ENCODE measurements at places on chromosomes 13 and 19.

DNA sequence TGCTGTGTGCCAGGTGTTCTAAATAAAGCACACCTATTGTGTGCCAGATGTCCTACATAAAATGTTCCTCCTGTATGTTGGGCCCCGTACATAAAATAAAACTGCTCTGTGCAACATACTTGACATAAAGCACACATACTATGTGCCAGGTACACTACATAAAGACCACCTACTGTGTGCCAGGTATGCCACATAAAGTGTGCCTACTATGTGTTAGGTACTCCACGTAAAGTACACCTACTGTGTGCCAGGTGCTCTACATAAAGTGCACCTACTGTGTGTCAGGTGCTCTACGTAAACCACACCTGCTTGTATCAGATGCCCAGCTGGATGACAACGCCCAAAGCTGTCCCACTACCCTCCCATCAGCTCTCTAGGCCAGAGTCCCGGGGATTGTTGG, 5.8 kb upstream of the OR10H5 start:
- DNase-seq = no peak

DNA sequence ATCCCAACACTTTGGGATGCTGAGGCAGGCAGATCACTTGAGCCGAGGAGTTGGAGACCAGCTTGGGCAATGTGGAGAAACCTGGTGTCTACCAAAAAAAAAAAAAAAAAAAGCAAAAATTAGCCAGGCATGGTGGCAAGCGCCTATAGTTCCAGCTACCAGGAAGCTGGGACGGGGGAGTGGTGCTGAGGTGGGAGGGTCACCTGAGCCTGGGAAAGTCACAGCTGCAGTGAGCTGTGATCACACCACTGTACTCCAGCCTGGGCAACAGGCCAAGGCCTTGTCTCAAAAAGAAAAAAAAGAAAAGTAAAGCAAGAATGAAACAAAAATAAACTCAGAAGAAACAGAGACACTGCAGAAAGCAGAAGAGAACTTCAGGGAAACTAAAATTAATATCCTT, 31.6 kb downstream of the MTRF1 start:
- no peak for DNase-seq

DNA sequence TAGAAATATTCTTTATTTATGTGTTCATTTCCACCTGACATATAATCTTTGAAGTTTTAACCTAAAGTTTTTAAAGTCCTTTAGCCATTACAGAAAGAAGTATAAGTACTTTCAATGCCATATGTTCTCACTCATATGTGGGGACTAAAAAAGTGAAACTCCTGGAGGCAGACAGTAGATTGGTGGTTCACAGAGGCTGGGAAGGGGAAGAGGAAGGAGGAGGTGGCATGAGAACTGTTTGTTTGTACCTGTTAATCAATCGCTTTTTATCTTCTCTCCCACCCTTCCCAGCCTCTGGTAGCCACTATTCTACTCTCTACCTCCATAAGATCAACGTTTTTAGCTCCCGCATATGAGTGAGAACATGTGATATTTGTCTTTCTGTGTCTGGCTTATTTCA, 131.1 kb downstream of the MYO16 start:
- no peak for DNase-seq

DNA sequence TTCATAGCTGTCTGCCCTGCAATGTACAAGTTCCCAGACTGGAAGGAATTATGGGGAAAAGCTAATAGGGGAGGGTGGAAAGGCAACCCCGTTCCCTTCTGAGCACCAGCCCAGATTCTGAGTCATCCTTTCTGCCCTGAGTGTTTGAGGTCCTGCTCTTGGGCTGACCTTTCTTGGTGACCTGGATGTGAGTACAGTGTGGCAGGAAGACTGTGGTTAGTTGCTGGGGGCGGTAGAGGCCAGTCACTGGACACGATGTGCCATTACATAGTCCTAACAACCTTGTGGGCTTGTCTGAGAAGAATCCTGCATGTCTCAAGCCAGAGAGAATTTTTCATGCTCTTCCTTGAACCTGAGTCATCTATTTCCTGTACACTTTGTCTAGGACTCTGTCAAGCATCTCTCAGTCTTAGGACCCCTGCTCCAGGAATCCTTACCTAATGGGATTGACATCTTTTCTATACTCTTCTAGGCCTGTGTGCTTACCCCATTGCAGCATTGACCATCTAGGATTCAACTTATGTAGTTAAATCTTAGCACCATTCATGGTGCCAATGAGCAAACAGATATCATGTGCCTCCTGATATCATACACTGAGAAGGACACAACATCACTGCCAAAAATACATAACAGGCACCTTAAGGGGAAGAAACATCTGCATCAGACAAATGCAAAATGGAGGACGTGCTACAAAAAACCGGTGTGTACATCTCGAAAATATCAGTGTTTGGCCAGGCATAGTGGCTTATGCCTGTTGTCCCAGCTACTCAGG, 8.1 kb upstream of the ANGPTL4 start:
- DNase-seq = no peak

DNA sequence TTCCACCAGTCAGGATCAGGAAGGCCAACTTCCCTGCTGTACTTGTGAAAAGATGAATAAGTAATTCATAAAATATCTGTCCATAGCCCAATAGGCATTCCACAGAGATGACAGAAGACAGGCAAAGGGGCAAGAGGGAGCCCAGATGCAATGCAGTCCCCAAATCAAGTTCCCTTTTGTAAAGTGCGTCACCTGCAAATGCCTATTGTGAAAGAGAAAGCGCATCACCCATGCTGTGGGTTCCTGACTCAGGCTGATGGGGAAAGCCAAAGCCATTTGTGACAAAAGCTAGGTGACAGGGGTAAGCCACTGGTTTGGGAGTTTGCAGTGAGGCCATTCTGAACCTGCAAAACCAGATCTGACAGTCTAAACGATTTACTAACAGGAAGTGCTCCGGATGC, 157.5 kb upstream of the ZNF536 start:
- DNase-seq = no peak

DNA sequence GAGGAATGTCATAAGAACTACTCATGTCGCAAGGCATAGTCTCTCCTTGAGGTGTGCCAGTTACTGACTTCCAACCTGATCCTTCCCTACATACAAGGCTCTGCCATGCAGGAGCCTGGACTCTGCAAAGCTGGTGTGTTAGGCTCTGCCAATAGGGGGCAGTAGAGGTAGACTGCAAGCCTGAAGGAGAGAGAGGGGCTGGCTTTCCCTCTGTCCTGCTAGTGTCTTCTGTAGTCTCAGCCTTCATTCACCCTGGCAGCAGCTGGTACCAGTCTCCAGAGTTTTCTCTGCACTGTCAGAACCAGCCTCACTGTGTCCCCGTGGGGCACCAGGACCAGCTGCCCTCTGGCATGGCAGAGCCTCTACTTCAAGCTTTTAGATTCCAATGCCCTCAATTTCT, 14.5 kb downstream of the SHISA2 start:
- DNase-seq = no peak

GRCh38 chr13:101773062-101773461, 320.6 kb downstream of the ITGBL1 start:
- no peak for DNase-seq

GRCh38 chr13:40026741-40027140, 371.3 kb downstream of the COG6 start:
- DNase-seq = peak; percentile 19

- DNase-seq = no peak
Measured at GRCh38 chr13:99960663-99961311, 10.8 kb downstream of the ZIC5 start.

DNA sequence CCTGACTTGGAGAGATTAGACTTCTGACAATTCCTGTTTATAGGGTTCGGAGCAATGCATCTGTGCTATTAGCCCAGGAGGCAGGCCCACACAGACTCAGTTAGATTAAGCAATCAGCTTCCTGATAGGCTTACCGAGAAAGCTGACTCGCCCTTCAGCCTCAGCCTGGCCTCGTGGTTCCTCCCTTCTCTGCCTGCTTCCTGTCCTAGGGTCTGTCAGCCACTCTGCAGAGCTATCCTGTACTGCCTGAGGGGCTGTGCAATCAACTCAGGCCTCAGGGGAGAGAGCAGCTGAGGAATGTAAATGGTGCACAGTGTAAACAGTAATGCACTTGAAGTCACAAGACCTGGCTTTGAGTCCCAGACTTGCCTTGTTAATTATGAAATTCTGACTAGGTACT, 30.7 kb downstream of the HTR2A start:
- DNase-seq = no peak

DNA sequence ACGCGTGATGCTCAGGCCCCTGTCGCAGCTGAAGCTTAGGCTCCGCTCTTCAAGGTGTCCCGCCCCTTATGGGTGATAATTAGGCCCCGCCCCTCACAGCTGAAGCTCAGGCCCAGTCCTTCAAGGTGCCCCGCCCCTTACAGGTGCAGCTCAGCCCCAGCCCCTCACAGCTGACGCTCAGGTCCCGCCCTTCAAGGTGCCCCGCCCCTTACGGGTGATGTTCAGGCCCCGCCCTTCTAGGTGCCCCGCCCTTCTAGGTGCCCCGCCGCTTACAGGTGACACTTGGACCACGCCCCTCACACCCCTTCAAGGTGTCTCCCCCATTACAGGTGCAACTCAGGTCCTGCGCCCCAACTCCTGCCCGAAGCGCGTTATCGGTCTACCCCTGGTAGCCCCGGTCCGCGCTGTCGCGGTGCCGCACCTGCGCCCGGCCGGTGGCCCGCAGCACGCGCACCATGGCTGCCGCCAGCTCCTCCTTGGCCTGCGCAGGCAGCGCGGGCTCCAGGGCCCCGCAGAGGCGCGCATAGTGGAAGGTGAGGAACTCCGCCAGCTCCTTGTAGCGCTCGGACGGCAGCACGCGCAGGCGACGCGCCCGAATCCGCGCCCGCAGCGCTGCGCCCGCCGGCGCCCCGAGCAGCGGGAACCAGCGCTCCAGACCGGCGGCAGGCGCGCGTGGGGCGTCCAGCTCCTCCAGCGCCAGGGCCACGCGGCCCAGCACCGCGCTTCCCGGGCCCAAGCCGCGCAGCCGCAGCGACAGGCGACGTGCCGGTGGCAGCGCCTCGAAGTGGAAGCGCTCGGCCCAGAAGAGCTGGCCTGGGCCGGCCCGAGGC, 7.3 kb downstream of the RASAL3 start:
- DNase-seq = no peak

DNA sequence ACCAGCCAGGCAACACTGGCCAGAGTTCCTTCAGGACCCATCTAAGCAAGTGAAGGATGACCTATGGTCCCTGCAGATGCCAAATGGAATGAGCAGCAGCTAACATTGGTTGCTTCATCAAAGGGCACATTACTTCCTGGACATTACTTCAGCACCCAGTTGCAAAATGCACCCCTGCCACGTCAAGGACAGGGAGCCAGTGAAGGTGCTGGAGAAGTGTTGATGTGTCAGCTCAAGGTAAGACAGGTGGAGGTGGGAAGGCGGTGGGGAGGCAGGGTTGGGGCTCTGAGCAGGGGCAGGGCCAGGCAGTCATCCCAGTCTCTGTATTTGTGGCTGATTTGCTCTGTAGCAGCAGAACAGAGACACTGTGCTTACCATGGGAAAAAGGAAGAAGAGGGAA, 14.6 kb downstream of the CSNK1A1L start:
- DNase-seq = no peak

GRCh38 chr13:97574926-97575325, 141.0 kb downstream of the RAP2A start:
- no peak for DNase-seq

GRCh38 chr13:24709186-24709913, 29.1 kb downstream of the ATP12A start:
- peak; percentile 19 for DNase-seq
